ENCODE measurements at places on chromosomes 7 and 10.

GRCh38 chr10:35215107-35215506 lies 88.5 kb downstream of the CREM start:
- no peak for DNase-seq

- no peak for DNase-seq
These were observed 1.4 kb downstream of the ENKUR start for GRCh38 chr10:25014579-25014978.

- no peak for DNase-seq
These were observed 64.6 kb downstream of the MDFIC start for GRCh38 chr7:114986190-114987180.

DNA sequence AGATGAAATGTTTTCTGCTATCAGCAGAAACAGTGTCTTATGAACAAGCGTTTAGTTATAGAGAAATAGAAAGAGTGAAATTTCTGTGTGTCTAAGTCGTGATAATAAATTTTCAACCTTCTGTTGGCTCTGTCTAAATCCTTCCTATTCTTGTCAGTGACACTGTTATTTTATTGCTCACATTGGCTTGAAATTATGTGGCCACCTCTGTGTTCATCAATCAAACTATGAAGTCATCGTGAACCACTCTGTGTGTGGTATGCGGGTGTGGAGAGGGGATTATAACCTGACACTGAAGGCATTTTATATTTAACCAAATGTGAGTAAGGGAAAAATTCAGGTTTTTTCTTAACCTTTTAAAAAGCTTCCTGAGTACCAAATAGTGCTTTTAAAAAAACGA lies 12.3 kb downstream of the AOAH start:
- no peak for DNase-seq

DNA sequence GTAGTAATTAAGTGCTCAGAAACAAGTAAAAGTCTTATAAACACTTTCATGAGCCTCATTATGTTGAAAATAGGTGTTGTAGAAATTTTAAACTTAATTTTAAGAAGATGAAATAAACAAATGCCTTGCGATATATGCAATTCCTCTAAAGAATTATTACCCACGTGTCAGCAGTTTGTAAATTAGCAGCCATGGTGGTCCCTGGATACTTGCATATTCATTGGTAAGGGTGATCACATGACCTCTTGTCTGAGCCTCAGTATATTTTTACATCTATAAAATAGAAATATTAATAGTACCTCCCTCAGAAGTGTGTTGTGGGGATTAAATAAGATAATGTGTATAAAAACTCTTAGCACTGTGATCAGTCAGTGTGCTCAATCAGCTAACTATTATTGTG lies 141.5 kb upstream of the SVIL start:
- DNase-seq: no peak

DNA sequence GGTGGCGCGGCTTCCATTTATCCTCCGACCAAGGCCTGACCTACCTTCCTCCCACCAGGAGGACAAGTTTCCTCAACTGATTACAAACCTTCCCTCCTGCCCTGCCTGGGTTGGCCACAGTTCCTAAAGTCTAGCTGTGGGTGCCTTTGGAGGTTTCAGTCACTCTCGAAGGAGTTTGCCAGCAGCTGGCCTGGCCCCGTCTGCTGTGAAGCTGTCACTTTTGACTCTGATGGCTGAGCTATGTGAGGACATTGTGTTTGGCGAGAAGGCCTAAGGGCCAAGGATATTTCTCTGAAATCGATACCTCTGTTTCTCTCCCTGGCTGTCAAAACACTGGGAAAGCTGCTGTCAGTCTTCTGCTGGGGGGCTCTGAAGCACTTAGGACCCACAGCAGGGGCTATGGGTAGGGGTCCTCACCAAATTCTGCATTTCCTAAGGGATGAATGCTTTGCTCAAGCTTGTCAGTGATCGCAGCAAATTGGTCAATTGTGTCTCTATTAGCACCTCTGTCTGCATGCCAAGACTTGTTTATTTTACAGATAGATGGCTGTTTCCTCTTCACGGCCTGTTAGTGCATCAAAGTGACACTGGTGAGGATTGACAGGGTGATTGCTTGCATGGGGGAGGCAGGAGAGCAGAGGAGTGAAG lies 31.9 kb upstream of the SAMD8 start:
- DNase-seq: no peak

GRCh38 chr7:88546808-88547207 lies 212.7 kb upstream of the ZNF804B start:
- DNase-seq: no peak

DNA sequence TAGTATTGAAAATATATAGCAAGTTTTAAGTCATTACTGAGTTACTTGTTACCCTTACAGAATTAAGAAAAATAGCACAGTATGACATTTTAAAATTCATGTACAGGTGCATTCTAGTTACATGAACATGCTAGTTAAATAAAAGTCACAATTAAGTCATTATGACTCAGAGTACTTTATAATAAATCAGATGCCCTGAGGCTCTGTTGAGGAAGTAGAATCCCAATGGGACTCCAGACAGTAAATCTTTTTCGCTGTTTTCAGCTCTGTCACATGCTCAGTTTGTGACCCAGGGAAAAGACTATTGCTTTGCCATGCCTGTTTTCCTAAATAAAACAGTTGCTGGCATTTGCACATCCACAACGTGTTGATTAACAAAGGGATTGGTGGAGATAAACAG lies 21.0 kb downstream of the NUDT13 start:
- DNase-seq: no peak

- no peak for DNase-seq
These were observed 181.0 kb upstream of the TMEM106B start for GRCh38 chr7:12030116-12030515.

DNA sequence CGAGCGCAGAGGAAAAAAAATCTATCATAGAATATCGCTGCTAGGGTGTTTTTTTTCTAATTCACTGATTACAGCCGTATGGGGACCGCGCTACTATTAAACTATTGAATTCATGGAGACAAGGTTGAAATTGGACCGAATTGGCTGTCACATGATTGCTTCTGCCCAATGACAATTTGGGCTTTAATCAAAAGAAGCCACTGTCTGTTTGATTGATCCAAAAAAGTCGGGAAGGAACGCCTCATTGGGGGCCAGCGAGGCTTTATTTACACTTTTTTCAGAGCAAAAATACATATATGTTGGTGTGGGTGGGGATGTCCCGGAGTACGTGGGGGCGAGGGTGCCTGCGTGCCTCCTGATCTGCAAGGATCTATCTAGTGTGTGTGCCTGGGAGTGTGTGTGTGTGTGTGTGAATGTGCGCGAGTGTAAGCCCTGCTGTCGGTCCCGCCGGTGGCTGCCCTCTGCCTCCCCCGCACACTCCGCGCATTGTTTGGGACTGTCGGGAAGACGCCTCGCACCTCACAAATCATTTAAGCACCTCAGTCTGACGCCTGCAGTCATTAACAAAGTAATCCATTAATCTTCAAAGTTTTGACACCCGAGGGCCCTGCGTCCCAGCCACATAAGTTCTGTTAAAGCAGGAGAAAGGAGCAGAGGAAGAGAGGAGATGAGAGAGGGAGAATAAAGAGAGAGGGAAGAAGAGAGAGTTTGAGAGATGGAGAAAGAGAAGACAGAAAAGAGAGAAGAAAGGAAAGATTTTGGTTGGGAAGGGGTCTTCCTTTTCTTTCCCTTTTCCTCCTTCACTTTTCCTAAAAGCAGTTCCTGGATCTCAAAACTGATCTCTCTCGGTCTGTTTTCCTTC lies at the start of gene HOXA2:
Gene HOXA2 (minus strand): TSS at position 103 of the 862 bp plus-strand sequence. CDS start 183 bp downstream, outside the sequence.
- DNase-seq: no peak

DNA sequence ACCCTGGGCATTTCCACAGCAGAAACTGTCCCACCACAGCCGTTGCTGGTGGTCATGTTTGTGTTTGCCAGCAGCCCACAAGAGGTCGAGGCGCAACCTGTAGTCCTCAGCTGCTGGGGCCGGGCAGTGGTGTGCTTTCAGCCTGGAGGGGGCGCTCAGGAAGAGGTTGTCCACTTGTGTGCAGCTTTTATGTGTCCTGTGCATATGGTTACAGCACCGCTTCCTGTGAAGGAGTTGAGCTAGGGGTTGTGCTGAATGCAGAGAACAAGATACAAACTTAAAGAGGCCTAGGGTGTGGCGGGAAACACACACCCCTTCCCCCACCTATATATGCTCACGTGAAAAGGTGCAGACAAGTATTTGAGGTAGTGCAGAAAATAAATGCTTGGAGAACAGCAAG lies 29.5 kb upstream of the PFKFB3 start:
- no peak for DNase-seq

- peak; percentile 20 for DNase-seq
These were observed 569 bp downstream of the ZNF316 start for GRCh38 chr7:6637544-6638229.

All from stimulated activated CD8-positive, alpha-beta memory T cell treated with anti-CD3 and anti-CD28 coated beads, Interleukin-15, amount 100 ng/mL, for 1 hour (primary cell).